ENCODE measurements at places on chromosomes 1 and 21.

GRCh38 chr1:97350662-97351061 is 570.2 kb downstream of the DPYD start:
- no peak for ATAC-seq

DNA sequence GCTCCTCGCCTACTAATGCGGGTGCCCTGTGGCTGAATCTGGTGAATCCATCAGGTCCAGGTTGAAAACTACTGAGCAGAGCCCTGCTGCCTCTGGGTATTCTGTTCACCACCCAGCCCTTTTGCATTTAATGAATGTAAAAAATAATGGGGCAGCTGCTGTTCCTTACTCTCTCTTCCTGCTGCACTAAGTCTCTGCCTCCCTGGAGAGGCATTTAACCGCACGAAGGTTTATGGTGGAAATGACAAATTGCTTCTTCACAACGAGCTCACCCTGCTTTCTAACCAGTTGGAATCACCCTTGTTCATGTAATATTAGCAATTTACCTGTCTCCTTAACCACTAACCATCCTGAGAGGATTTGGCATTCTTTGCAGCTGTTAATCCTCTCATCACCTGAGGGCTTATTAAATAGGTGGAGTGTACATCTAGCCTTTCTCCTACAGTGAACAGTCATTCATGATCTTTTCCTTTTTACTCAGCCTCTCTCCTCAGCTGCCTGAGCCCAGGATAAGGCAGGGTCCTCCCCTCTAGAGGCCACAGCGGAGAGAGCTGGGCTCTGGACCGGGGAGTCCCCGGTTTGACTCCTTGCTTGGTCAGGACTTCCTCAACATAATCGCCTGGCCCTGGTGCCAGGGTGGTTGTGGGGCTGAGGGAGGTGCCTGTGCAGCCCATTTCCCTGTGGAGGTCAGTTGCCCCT is 97.6 kb downstream of the NOS1AP start:
- ATAC-seq: no peak

GRCh38 chr1:53470584-53470983 is 11.4 kb downstream of the DMRTB1 start:
- ATAC-seq: no peak

GRCh38 chr1:184113251-184113650 is 61.7 kb downstream of the TSEN15 start:
- ATAC-seq: no peak

GRCh38 chr1:151211972-151212705 is 13.8 kb downstream of the PIP5K1A start:
- ATAC-seq: no peak

- no peak for ATAC-seq
These were observed 143.4 kb downstream of the ZZZ3 start for GRCh38 chr1:77538956-77539518.

DNA sequence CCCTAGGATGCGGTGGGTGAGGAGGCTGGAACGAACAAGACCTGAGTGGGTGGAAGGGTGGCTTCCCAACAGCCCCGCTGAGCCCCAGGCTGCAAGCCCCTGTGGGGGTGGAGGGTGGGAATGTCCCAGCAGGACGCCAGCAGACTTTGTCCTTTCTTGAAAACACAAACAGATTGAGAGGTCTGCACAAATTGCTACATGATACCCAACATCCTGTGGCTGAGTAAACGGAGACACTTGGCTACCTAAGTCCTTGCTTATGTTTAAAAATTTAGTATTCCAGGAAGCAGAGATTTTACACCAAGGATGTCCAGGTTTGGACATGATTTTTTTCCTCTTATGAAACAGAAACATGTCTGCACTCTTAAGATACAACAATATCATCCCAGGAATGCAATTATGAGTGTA is 11.8 kb upstream of the F3 start:
- ATAC-seq: no peak

DNA sequence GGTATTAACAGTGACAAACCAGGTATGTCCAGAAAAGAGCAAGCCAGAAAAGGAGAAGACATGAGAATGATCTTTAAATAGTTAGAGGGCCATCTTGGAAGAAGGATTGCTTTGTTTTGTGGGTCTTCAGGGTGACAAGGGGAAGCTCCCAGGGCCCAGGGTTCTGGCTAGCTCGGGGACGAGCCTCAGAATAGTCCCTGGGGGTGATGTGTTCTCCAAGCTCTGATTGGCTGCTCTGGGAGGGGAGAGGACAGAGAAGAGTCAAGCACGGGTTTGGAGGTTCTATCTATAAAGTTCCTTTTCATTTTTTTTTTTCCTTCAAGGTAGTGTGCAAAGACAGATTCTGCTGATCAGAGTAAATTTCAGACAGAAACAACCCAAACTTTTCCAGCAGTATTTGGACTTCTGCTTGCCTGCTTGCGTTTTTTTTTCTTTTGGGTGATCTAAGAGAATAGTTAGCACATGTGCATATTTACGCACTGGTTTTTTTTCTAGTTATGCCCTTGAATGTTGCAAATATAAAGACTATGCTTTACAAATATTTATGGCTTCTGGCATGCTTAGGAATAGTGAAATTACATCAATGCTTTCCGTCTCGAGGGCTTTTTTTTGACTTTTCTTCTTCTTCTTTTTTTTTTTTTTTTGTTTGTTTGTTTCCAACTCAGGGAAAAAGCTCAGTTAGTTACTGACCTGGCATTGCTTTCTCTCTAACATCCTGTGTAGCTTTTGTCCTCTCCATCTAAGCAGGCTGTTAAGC is 59.7 kb downstream of the ROR1 start:
- no peak for ATAC-seq

DNA sequence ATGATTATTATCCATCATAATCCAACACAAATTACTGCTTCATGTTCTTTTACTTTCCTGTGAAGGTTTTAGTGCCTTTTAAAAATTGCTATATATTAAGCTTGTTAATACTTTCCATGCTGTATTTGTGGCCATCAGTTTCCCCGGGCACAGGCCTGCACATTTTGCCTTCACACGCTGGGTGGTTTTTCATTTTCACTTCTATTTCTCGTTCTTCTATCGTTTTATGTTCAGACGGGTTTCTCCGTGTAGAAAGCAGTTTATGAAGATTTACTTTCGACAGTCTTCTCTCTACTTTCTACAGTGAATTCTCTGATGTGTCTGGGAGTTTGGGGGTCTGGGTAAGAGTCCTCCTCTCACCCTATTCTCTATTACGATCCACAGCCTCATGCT is 9.5 kb downstream of the RUNX3 start:
- peak; percentile 42 for ATAC-seq

GRCh38 chr21:16085421-16085820 is 355.6 kb downstream of the USP25 start:
- no peak for ATAC-seq

DNA sequence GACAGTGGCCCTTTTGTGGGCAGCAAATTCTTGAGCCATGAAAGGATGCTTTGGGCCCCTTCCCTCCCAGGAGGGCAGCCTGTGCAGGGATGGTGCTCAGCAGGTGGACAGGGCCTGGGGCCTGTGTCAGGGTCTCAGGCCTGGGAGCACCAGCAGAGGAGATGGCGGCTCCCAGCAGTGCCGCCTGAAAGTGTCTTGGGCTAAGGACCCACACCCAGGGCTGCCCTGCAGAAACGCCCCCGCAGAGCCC is 23.9 kb downstream of the FTCD start:
- ATAC-seq: no peak

DNA sequence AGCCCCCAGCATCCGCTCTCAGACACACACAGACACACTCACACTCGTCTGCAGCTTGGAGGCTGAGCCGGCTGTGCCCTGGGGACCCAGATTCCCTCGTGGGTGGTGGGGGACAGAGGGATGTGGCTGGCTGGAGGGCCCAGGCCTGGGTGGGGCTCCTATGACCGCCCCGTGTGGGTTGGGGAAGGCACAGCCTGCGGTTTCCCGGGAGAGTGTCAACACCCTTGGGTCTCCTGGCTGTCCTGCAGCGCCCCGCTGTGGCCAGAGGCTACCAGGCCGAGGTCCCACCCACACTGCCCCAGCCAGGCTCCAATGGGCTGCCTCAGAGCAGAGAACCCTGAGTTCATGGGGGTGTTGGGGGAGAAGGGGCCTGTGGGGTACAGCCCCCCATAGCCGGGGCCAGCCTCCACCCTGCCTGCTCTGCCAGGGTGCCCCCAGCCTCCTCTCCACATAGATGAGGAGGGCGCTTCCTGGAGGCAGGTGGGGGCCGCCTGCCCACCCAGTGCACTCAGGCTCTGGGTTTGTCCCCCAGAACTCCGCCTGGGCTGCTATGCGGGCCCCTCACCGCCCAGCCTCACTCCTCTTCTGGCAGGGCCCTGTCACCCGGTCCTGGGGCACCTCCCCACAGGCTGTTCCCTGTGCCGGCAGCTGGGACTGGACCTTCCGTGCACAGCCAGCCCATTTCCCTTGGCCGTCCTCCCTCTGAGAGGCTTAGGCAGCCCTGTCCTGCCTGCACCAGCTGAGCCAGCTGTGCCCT is at the start of gene TTC34:
Gene TTC34, minus strand, starts transcription at position 159 of the 757 bp plus-strand sequence. CDS start 866 bp downstream, outside the sequence.
- ATAC-seq: peak; percentile 74

GRCh38 chr1:62194651-62195544 is at the start of gene L1TD1:
Gene L1TD1 (plus strand): TSS chr1:62194849. CDS start chr1:62206629, 11,780 bp downstream.
- ATAC-seq: no peak

GRCh38 chr1:245463392-245464165 is 308.8 kb downstream of the KIF26B start:
- no peak for ATAC-seq

GRCh38 chr1:150138044-150138443 is 11.7 kb upstream of the PLEKHO1 start:
- no peak for ATAC-seq

Data from activated CD4-positive, CD25-positive, alpha-beta regulatory T cell treated with anti-CD3 and anti-CD28 coated beads, Interleukin-2, amount 50 U/mL, for 24 hours (primary cell).